CD4-positive, alpha-beta T cell treated with Interleukin-6 at 100 ng/mL for 8 hours (primary cell): ENCODE measurements at places on chromosomes 5 and 9.

GRCh38 chr5:160467555-160468362, 46.1 kb downstream of the PTTG1 start:
- DNase-seq, result peak; percentile 81

GRCh38 chr5:54306893-54307292, 3.5 kb downstream of the ARL15 start:
- DNase-seq, result no peak

DNA sequence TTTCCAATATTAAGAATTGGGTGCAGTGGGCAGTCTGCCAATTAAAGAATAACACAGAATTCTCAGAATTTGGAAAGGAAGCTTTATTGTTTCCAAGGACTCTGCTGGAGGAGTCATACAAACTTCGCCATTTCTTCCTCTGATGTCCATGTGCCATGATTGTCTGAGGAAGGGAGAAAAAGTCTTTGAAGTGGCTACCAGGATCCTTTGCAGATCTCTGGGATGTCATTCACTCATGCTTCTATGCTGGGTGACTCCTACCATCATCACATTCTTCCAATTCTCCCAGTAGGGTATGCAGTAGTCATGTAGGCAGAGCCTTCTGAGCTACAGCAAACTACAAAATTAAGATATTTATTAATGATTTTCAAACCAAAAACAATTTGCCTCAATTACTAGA, 3.2 kb upstream of the SMAD5 start:
- DNase-seq, result no peak

DNA sequence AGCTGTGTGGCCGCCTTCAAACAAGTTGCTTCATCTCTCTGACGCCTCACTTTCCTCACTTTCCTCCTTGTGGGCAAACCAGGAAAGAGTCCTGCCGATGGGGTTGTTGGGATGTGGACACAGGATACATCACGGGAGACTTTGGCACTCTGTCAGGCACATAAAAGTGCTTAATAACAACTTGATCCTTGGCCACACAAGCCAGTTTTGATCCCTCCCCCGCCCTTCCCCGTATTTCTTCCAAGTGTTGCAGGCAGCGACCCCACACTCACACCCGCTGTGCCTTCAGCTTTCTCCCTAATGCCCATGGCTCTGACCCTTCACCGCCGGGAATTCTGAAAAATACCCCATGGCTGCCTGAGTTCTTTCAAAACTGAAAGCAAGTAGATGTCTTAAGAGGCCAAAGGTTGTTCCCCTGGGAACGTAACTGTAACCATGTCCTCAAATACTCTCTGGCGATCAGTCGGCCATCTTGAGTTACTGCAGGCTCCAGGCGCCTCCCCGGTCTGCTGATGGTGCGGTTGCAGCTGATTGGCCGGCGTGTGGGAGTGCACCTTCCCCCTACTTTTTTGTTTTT, 59.8 kb downstream of the ARHGEF37 start:
- DNase-seq, result no peak

GRCh38 chr5:136203303-136203922, 10.5 kb upstream of the SMIM32 start:
- DNase-seq, result no peak

DNA sequence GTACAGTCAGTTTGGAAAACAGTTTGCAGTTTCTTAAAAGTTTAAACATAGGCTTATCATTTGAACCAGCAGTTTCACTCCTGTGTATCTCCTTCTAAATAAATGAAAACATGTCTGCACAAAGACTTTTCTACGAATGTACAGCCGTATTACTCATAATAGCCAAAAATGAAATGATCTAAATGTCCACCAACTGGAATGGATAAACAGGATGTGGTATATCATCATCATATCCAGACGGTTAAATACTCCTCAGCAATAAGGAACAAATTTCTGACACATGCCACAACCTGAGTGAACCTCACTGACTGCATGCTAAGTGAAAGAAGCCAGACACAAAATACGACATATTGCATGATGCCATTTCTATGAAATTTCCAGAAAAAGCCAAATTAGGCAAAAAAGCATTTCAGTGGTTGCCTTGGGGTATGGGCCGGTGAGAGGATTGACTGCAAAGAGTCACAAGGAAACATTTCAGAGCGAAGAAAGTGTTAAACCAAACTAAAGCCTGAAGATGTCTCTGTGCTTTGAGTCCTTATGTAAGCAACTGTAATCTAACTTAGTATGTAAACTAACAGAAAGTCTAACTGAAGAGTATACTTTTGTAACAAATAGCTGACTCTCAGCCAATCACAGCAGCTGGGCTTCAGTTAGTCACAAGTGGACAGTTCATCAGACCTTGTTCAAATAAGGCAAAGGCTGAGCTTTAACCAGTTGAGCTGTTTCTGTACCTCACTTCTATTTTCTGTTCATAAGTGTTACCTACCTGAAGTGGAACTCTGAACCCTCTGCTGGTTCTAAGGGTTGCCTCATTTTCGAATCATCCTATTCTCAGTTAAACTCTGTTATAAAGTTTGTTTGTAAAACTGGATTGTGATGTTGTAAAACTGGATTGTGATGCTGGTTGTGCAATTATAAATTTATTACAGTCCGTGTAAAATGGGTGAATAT, 65.2 kb downstream of the TRIO start:
- DNase-seq, result no peak

DNA sequence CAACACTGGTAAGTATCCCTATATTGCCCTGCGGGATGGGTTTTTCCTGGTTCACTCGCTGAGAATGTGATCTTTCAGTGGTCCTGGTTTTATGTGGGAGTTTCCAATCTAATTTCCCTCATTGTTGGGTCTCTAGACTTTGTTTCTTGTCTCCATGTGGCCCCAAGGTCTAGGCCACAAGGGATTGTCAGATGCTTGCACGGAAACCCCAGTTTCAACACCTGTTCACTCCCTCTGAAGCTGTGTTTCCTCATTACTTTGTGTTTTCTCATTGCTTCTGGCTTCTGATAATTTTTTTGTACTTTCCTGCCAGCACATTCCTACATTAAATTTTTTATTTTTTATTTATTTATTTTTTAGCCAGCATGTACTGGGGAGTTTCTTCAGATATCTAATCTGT, 191.5 kb downstream of the TTLL11 start:
- no peak for DNase-seq

DNA sequence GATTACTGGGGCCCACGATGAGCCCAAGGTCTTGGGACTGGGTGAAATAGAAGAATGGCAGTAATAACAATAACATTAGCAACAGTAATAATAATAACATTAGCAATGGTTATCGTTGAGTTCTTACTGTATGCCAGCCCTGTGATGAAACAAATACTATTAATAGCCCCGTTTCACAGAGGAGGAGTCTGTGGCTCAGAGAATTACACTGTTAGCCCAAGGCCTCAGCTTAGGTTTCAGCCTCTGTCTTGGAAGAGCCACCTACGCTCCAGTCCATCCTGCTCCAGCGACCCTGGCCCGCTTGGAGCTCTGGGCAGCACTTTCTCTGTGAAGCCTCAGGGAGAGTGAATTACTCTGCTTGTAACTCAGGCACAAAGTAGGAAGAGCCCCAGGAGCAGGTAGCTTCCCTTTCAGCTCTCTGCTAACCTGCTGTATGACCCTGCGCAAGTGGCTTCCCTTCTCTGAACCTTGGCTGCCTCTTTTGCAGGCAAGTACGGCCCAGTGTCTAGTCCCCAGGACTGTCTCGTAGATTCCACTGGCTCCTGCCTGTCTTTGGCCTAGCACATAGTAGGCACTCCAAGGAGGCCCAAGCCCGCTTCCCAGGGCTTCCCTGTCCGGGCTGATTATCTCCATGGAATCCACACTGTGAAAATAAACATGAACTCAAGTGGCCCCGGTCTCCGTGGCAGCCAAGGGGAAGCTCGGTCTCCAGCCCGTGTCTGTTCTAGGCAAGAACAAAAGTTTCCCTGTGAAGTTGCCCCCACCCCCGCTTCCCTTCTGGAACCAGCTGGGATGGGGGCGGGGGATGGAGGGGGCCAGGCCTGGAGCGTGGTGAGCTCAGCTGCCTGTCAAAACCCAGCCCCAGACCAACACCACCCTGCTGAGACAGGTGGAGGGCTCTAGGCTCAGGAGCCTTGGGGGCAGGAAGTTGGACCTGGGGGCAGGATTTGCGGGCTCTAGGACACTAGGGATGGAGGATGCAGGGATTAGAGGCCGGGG, 26.2 kb upstream of the LMX1B start:
- DNase-seq, result no peak

- DNase-seq, result no peak
Measured at GRCh38 chr5:170342153-170342725, 44.7 kb upstream of the LCP2 start.

GRCh38 chr5:68465133-68465532, 249.6 kb downstream of the PIK3R1 start:
- DNase-seq, result no peak

GRCh38 chr9:109092051-109092580, 27.6 kb downstream of the TMEM245 start:
- no peak for DNase-seq

DNA sequence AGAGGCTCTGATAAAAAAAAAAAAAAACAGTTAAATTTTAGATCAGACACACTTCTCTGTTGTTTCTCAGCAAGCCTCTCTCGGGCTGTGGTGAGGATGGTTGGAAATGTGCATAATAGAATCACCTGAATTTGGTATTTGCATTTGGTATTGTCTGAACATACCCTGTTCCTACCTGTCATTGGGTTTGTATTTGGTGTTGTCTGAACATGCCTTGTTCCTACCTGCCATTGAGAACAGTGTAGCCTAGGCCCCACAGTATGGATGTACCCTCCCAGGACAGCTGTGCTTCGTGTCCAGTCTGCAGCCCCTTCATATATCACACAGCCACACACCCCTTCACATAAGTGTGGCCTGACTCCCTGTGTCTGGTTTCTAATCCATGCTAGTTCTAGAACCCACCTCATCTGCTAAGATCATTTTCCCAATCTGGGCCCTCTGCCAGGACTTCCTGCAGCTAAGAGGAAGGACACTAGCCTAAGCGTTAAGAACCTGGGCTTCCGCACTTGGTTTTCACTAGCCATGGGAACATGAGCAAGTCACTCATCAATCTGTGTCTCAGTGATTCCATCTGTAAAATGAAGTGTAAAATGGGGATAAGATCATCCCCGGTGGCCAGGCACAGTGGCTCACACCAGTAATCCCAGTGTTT, 49.2 kb downstream of the ITGA2 start:
- DNase-seq, result no peak

- DNase-seq, result no peak
Measured at GRCh38 chr9:28774433-28775235, 1201.4 kb upstream of the C9orf72 start.
